ENCODE measurements at places on chromosomes 5 and 9. TPM values are rescaled to one million over a fixed set of nuclear protein-coding genes. Genes with fewer than 3 reads are reported as not detected.

Gene SH3TC2
- total RNA-seq = 5.0 TPM

Gene DAPK1
- total RNA-seq = 89.3 TPM

Gene AK8
- 0.31 TPM for total RNA-seq

Gene STC2
- total RNA-seq = 111 TPM

Gene NEUROG1
- not detected for total RNA-seq

DNA sequence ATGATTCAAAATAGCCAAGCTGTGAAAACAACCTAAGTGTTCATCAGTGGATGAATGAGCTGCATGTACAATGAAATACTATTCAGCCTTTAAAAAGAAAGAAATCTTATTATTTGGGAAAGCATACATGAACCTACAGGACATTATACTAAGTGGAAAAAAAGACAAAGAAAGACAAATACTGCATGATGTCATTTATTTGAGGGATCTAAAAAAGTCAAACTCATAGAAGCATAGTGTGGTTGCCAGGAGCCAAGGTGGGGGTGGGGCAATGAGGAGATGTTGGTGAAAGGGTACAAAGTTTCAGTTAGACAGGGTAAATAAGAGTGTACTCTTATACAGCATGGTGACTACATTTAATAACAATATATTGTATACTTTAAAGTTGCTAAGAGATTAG, 261.5 kb downstream of the PARP8 start:
- ATAC-seq = no peak

DNA sequence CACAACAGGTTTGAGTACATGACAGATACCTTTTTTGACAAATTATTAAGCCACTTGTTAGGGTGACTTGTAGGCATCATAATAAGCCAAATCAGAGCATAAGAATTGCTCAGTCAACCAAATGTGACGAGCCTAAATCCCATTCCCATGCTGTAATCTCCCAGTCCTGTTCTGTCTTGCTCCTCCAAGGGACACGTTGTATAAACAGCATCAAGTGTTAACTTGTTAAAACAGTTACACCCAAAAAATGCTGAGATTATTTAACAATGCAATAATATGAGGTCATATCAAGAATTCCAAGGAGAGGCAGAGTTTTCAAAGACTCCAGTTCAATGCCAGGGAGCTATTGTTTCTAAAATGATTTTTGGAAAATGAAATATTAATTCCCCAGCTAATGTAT, 76.2 kb downstream of the SH3TC2 start:
- ATAC-seq = peak; percentile 51

DNA sequence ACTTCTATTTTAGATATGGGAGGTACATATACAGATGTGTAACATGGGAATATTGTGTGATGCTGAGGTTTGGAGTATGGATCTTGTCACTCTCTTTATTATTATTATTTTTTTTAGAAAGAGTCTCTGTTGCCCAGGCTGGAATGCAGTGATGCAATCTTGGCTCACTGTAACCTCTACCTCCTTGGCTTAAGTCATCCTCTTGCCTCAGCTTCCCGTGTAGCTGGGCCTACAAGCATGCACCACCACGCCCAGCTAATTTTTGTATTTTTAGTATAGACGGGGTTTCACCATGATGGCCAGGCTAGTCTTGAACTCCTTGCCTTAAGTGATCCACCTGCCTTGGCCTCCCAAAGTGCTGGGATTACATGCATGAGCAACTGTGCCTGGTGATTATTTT, 138.4 kb upstream of the SLC28A3 start:
- no peak for ATAC-seq

- ATAC-seq = no peak
Measured at GRCh38 chr9:111034898-111035539, 3.3 kb downstream of the LPAR1 start.

- ATAC-seq = no peak
Measured at GRCh38 chr5:111425205-111425604, 87.1 kb downstream of the STARD4 start.

- no peak for ATAC-seq
Measured at GRCh38 chr9:78592811-78593210, 295.9 kb downstream of the PSAT1 start.

DNA sequence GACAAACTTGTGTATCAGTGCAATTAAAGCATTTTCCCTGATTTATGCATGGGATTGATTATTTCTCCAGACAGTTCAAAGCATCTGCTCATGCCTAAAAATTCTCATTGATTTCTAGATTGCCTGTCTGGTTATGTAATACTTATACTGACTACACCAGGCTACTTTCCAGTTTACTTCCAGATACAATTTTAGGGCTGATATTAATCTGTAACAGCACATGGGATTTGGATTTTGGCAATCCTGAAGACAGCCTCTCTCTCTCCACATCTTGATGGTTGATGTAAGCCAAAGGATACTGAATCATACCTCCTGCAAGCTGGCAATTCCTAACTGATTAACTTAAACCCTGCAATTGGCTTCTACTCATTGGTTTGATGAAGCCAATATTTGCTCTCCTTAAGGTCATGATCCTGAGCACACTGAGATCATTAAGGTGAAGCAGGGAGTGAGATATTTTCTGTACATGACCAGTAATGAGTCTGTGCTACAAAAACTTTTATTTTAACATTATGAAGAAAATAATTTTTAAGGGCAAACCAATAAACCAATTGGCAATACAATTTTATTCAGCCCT, 25.7 kb upstream of the FBXL7 start:
- no peak for ATAC-seq
